HTR-8/SVneo (cell line): ENCODE measurements at places on chromosomes 4 and X.

DNA sequence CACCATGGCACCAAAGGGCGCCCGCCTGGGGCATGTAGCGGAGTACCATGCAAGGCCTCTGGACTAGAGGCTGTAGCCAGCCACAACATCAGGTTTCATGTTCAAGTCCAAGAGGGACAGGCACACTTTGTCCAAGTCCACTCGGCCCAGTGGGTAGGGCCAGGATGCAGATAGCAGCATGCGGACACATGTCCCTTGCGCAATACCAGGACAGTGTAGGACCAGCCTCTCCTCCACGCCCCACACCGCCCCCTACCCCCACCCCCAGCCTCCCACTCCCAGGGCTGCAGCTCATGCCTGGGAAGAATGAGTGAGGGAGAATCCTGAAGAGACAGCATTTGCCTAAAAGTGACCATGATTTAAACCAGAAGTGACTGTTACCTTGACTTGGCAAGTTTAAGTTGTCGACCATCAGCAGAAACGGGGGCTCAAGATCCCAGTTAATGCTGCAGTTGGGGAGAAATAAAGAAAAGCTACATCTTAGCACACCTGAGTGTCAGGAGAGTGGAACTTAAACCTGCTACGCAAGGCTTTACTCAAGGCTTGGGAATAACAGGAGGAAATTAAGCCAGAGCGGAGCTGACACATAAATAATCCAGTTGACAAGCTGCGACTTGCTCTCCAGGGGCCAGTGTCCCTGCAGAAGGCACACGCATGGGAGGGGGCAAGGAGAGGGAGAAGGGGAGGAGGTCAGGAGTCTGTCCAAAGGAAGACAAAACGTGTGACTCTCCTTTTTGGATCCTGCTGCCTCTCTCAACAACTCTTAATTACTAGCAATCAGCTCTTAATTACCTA is 221.7 kb downstream of the BCOR start:
- DNase-seq = no peak

- DNase-seq = peak; percentile 9
Measured at GRCh38 chr4:106614441-106614840, 245.9 kb upstream of the GIMD1 start.

DNA sequence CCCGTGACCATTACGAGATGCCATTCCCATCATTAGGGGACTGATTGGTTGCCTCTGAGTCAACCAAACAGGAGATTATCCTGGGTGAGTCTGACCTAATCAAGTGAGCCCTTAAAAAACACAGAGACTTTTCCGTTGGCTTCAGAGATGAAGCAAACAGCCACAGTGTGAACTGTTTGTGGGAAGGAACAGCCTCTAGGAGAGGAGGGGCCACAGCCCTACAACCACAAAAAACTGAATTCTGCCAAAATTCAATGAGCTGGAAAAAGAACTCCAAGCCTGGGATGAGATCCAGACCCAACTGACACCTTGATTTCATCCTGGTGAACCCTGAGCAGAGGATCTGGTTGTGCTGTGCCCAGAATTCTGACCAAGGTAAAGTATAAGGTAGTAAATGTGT is 31.3 kb upstream of the TBL1X start:
- DNase-seq = no peak

DNA sequence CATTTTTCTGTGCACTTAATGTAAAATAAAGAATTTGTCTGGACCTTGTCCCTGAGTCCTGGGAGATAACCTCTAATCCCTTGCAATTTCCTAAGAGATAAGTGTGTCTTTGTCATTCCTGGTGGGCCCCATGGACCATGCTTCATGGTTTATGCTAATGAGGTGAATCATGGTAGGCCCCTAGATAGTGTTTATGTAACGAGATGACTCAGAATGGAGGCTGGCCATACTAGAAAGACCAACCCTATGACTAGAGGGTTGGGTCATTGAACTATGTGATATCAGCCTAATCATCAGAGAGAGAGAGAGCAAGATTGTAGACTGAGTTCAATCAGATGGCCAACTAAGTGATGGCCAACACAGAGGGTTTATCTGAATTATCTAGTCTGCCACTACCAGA is 64.2 kb upstream of the NHSL2 start:
- DNase-seq = no peak

DNA sequence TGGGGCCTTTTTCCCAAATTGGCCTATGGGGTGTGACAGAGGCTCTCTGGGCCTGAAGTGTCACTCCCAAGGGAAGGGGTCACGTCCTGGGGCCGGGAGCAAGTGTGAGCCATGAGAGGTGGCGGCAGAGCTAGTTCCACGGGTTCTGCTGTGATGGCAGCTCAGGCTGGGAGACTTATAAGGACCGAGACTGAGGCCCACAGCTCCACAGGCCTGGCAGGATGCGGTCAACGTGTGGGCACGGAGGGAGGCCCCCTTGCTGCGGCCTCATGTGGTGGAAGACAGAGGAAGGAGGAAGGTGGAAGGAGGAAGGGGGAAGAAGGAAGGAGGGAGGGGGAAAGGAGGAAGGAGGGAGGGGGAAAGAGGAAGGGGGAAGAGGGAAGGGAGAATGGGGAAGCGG is 7.2 kb upstream of the CPLX1 start:
- DNase-seq = no peak
